ENCODE measurements at places on chromosomes 5 and 9.

DNA sequence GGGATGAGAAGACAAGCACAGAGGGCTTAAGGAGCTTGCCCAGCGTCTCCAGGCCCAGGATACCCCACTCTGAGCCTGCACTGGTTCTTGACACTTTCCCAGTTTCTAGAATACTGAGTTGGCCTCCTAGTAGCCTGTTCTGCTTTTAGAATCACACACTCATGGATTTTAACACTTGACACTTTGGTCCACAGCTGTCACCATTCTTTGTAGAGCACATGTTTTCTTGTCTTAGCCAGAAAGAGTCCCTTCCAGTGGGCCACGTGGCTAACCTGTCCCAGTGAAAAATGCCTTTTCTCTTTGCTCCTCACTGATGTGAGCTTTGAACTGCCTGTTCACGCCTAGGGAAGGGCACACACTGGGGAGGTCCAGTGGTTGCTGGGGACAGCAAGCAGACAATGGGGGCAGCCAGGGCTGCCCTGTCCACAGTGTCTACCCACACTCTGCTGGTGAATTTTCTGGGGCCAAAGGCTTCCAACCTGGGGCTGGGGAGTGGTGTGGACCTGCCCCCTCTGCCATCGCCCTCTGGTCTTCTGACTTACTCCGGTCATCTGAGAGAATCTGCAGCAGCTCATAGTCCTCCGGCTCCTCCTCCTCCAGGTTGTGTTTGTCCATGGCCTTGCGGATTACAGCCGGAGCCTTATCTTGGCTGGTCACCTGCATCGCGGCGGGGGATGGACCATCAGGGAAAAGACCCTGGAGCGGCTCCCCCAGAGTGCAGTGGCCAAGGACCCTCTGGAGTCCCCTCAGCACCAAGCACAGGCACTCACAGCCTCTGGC, 21.1 kb downstream of the RALGDS start:
- DNase-seq = no peak

- no peak for DNase-seq
Observed at GRCh38 chr9:126166291-126166690, 160.3 kb upstream of the MVB12B start.

DNA sequence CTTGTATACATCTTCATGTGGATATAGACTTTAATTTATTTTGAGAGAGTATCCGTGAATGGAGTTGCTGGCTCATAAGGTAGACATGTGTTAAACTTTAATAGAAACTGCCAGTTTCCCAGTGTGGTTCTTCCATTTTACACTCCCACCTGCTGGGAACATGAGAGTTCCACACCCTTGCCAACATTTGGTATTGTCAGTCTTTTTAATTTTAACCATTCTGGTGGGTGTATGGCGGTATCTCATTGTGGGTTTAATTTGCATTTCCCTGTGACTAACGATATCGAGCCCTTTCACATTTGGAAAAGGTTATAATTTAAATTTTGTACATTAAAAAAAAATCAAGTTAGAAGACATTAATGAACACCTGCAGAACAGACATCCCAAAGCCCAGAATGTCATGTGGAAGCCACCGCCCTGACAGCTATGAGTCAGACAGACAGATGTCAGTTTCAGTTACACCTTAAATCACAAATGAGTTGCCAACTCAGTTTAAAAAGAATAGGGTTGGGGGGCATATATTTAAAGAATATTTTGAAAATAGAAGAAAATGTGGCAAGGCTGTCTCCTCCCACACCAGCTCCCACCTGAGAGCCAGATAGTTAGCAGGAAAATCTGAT, 36.9 kb downstream of the ANKRD33B start:
- DNase-seq = no peak

GRCh38 chr9:107833295-107833694, 343.7 kb upstream of the KLF4 start:
- DNase-seq = no peak

DNA sequence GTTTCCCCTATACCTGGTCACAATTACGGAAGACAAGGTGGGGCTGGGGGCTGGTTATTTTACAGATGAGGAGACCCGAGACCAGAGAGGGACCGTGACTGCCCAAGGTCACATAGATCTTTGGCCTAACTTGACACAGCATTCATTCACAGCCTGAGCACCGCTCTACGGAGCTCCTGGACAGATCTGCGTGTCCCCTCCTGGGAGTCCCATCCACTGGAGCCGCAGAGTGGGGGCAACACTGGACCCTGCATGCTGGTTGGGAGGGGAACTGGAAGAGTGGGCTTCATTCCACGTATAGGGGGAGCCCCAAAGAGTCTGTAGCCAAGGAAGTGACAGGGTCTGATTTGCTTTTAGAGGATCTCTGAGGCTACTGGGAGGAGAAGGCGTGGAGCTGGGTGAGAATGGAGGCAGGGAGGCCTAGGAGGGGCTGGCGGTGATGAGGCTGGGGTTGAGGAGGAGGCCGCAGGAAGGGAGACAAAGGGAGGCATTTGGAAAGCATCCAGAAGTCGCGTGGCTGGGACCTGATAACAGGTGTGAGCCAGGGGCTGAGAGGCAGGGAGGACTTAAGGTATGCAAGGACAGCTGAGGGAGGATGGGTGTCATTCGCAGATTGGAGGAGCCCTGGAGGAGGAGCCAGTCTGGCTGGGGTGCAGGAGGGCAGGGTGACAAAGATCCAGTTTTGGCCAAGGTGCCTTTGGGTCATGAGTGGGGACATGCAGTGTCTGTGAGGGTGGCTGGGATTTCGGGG, 64.3 kb upstream of the IER5L start:
- no peak for DNase-seq

GRCh38 chr9:82939451-82939850, 123.5 kb downstream of the RASEF start:
- DNase-seq = no peak

DNA sequence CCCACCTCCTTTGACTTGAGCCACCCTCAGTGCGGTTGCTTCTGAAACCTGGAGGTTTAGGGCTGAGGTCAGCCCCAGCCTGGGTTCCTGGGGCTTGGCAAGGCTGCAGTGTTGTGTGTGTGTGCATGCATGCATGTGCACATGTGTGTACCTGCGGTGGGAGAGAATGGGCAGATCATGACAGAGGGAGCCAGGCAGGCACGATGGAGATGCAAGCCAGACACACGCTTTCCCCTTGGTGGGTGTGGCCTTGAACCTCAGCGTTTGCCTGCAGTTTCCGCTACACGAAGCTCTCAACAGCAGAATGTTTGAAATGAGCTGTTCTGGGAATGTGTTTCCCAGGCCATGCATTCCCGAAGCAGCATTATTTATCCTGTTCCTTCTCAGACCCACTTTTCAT, 65.9 kb upstream of the RAPGEF1 start:
- DNase-seq = no peak

GRCh38 chr9:3827175-3827574, 301.4 kb upstream of the RFX3 start:
- DNase-seq = no peak

All from stimulated activated CD8-positive, alpha-beta memory T cell treated with anti-CD3 and anti-CD28 coated beads, Interleukin-4, amount 100 ng/mL, for 1 hour (primary cell).